ENCODE measurements at places on chromosomes 11 and 22.

DNA sequence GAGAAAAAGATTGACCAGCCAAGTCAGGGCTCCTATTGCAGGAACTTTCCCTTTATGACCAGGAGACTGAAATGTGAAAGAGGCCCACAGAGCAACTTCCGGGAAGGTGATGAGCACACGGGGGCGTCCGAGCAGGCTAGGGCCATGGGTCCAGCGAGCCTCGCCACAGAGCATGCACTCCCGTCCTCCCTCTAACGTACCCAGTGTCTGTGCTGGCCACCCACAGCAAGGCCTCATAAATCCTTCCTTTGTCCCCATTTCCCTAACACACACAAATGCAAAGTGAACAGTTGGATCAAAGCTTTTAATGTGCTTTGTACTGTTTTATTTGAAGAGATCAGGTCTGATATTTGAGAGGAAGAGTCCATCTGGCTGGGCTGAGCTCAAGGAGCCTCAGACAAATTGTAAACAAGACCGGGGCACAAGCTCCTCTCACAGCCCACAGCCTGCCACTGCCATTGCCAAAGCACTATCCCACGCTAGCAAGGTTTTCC, 44.3 kb downstream of the BLID start:
- no peak for DNase-seq

DNA sequence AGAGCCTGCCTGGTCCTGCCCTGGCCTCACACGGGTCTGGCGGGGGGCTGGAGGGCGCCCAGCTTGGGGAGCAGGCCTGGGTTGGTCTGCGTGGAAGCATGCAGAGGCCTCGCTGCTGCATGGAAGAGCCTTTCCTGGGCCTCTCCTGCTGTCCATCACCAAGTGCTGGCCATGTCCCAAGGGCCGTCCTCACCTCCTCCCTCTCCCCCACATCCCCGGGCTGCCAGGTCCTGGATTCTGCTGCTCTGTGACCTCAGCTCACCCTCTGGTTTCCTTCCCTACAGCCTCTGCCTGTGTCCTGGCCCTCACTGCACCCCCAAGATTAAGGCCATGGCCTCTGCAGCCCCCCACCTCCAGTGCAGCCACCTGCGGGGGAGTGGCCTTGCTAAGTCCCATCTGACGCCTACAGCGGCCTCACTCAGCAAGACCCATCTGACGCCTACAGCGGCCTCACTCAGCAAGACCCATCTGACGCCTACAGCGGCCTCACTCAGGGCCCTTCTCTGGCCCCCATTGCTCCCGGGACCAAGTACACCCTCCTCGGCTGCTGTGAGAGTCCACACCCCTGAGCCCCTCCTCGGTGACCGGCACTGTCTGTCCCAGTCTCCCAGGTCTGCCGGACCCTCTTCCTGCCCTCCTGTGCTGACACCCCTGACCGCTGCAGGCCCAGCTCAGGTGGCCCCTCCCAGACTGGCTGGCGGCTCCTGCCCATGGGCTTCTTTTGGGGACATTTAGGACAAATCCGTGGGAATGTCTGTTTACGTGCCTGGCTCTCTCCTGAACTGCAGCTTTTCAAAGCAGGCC, 119.5 kb upstream of the B3GAT1 start:
- no peak for DNase-seq

DNA sequence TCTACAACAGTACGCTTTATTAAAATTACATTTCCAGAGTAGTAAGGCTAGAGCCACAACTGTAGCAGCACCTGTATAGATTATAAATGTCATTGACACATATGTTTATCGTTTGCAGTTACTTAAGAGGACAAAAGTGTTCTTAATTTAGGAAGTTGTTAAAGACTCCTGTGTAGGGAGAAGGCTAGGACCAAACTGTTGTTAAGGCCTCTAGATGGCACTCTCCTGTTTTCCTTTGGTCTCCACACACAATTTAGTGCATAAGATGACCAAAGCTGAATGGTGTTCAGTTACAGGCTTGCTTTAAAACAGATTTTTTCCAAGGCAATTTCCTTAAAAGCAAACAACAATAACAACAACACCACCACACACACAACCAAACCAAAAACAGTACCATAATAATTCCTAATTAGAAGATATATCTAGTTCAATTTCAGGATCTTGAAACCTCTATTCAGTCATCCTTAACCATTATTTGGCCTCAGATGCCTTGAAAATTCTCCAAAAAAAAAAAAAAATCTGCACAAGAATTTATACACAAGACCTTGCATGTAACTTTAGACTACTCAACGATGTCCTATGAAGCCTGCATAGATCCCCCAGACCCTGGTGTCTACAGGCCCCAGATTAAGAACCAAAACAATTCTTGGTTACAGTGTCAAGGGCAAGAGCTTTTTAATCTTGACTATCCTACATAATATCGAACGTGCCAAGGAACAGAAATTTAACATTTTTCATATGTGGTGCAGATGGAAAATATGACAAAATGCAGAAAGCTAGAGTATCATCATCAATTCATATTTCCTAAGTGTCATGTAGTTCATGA, 42.6 kb upstream of the APOA1 start:
- DNase-seq, result peak; percentile 68

GRCh38 chr22:22745225-22746060, 101.0 kb downstream of the GGTLC2 start:
- peak; percentile 9 for DNase-seq

GRCh38 chr22:22579869-22580604, 21.0 kb upstream of the PRAME start:
- no peak for DNase-seq

DNA sequence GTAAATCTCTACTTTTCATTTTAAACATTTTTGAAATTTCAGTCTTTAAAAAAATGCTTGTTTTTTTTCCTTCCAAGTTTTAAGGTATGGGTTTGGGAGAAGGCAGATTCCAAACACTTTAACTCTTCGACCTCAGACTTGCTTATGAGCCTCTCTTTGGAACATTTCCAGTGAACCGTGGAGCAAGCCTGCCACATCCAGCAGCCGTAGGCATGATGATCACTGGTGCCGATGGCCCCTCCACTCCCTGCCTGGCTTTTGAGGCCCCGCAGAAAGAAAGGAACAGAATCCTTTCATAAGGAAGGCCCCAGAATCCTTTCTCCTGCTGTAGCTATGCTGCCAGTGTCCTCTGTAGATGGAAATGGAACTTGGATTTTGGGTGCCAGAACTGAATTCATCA, 50.7 kb downstream of the BMAL1 start:
- DNase-seq, result no peak

- DNase-seq, result no peak
Measured at GRCh38 chr11:45266676-45267020, 19.5 kb downstream of the SYT13 start.

DNA sequence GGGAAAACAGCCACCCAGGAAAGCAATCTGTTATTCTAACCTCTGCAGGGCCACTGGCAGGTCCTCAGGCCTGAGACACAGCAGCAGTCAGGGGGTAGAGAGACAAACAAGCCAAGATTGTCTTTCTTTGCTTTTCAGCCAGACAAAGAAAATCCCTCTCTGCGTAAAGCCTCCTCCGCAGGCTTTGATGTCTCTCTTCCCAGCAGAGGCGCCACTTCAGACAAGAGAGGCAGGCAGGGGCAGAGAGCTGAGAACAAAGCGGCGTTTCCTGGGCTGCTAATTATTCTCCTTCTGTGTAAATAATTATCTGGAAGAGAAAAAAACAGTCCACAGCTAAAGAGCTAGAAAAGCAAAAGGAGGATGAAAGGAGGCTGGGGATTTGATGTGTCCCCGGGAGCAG, 102.7 kb upstream of the SEZ6L start:
- peak; percentile 68 for DNase-seq

DNA sequence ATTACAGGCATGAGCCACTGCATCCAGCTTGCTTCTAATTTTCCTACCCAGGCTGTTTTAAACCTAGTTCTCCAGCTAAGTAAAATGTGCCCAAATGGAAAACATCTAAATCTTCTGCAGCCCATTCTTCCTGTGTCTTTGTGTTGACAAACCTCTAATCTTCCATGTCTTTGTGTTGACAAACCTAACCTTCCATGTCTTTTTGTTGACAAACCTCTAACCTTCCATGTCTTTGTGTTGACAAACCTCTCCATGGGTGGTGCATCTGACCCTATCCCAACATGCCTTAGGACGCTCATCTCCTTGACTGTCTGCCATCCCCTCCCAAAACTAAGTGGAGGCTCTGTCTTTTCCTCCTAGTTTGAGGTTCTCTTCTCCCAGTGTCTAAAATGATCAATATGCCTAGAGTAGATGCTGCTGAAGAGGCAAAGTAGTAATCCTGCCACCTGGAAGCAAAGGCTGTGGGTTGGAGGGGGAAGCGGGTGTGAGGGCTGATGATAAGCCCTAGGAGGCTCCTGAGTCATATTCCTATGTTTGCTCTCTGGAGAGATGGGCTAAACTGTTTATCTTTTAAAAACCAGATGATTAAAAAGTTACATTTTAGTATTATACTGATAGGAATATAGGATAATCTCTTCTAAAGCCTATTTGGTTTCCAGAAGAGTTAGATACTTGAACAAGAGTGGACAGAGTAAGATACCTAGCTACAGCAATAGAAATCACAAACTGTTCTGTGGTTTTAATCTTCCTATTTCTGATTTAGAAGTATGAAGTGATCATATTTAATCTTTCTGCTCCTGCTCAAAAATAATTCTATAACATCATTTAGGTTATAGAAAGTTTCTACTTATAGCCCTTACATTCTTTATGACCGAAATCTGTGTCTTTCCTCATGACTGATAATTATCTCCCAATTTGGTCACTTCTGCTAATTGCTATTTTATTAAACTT, 7.9 kb downstream of the FEN1 start:
- DNase-seq, result no peak

DNA sequence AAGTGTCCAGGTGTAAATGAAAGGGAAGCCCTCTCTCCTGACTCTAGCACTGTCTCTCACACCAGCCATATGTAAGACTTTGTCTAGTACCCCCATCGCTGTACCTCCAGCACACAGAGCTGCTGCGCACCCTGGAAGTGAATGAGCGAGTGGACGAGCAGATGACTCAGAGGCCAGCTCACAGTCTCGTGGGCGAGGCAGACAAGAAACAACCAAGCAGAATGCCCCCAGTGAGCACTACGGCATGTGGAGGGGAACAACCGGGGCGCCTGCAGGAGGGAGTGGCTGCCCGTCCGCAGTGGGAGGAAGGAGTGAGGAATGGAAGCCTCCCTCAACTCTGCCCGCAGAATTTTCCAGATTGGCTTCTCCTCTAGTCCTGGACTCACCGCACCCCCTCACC, 46.4 kb downstream of the MCM5 start:
- DNase-seq, result no peak

DNA sequence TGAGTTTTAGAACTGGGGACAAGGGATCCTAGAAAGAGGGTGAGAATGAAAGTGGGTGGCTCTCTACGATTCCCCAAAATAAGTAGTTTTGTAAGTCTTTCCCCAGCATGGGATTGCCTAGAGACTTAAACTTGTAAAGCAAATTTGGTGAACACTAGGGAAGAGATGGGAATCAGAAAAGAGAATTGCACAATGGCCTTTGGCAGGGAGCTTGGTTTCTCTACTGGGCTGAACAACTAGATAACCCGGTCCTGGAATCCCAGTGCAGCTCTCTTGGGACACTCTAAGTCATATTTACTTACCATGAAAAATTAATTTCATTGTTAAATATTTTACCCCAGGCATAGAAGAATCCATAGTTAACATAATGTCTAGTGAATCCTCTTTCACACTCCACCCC, 16.5 kb upstream of the USP18 start:
- DNase-seq, result no peak

DNA sequence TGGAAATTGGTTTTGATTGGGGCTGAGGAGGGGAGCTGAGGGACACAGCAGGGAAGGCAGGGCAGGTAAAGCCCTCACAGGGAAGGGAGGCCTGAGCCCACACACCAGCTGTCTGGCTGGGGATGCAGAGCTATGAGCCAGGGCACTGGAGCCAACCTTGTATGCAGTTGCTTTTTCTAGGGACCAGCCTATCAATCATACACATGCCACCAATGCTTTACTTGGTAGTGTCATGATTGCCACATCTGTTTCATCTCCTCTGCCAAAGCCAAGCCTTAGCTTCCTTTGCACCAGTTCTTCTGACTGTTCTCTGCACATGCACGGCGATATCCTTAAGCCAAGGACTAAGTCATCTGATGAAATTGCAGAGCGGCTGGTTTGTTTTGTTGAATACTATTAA, 207.1 kb upstream of the PLET1 start:
- no peak for DNase-seq

GRCh38 chr11:18265949-18266348, at the start of gene SAA1:
TSS of gene SAA1 (plus strand) at chr11:18266264. CDS start at chr11:18266888, 624 bp downstream.
- no peak for DNase-seq

- no peak for DNase-seq
Measured at GRCh38 chr11:33957304-33957917, 65.5 kb upstream of the LMO2 start.

- peak; percentile 9 for DNase-seq
Measured at GRCh38 chr22:29112121-29112520, 39.3 kb downstream of the KREMEN1 start.

GRCh38 chr11:80007616-80008015, 566.8 kb upstream of the TENM4 start:
- no peak for DNase-seq

DNA sequence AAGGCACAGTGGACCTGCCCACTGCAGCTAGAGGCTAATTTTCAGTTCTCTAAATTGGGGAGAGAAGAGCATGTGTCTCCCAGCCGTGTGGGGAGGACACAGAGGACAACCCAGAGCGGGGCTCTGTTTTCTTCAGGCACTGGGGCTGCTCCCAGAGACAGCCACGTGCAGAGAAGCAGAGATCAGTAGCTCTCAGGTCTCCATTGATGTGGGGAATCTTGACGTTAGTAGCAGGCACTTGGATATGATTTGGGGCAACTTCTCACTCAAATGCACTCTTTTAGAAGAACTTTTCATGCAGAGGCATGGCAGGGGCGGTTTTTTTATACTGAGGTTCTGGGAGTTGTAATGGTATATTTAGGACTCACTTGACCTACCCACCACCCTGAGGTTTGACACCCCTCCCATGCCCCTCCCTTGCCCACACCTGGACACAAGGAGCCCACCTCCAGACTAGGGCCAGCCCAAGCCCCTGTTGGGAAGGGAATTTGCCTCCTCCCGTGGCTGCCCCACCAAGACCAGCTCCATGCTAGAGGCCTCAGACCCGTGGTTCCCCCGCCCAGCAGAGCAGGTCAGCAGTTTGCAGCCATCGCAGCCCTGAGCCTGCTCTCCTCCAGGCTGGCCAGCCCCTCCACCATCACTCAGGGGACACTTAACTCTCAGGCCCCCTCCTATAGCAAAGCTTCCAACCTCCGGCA, 94.2 kb upstream of the RTL6 start:
- DNase-seq, result no peak
